ENCODE measurements at places on chromosomes 13 and 19.

- DNase-seq: no peak
These were observed 5.7 kb downstream of the JAK3 start for GRCh38 chr19:17841810-17842662.

DNA sequence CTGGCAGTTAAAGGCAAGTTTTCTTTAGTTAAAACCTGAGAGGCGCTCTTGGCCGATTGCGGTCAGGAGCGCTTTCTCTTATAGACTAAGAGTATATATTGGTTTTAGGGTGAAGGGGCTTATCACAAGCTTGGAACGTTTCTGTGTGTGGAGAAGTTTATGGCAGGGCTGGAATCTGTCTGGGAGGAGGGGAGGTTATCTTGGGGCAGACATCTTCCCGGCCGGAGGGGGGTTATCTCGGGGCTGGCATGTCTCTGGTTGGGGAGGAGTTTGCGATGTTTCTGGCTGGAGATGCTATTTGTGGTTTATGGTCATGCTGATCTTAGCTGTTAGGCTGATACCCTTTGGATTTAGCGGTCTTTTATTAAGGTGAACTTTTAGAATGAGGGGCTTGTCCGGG lies 18.3 kb downstream of the KDM4B start:
- no peak for DNase-seq

DNA sequence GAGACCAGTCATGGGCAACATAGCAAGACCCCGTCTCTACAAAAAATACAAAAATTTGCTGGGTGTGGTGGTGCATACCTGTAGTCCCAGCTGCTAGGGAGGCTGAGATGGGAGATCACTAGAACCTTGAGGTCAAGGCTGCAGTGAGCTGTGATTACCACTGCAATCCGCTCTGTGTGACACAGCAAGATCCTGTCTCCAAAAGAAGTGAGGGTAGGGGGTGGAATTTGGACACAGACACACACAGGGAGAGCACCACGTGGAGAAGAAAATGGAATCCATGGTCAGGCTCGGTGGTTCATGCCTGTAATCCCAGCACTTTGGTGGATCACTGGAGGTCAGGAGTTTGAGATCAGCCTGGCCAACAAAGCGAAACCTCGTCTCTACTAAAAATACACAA lies 8.7 kb downstream of the TNFSF9 start:
- no peak for DNase-seq

DNA sequence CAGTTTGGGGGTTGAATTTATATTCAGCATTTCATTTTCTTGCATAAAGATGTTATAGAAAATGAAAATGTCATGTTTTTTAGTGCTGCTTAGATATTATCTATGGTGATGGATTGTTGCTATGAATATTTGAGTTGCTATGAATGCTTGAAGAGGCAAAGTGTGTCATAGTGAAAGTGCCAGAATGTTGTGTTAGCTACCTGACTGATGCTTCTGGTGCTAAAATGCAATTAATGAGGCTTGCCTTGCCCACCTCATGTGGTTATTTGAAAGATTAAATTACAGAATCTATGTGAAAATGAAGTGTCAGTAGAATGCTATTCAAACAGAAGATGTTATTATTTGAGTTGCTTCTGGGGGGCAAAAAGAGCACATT lies 62.7 kb upstream of the MYCBP2 start:
- no peak for DNase-seq

DNA sequence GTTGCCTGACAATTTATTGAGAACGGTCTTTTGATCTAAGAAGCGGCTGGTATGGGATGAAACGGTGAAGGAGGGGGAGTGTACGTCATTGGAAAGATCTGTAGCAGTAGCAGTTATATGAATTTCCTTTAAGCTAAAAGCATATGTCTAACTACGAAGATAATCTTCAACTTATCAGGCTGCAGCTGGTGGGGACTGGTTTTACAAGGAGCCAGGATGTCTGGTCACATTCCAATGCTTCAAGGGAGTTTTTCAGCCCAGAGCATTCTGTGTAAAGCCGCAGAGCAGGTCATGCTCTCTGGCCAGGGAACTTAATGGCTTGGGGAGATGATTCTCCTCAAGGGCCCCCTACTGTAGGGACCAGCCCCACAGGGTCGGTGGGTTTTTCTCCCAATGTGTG lies 29.2 kb downstream of the CLEC4M start:
- DNase-seq: no peak

DNA sequence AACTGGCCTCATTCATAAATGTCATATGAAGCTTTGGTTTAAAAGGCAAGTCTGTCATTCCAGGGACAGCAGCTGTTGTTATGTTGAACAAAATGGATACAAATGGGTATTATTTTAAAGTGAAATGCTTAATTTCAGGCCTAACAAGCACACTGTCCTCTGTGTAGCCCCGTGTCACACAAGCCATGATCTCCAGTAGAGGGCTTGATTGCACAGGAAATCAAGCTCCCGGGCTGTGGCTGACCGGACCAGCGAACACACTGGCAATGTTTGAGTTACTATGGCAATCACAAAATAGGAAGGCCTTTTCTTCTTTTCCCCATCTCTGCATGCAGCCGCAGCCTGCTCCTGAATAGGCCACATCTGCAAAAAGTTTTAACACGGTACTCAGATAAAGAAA lies 64.0 kb upstream of the GSX1 start:
- no peak for DNase-seq

- DNase-seq: no peak
These were observed 16.3 kb downstream of the PAK4 start for GRCh38 chr19:39141929-39142328.

DNA sequence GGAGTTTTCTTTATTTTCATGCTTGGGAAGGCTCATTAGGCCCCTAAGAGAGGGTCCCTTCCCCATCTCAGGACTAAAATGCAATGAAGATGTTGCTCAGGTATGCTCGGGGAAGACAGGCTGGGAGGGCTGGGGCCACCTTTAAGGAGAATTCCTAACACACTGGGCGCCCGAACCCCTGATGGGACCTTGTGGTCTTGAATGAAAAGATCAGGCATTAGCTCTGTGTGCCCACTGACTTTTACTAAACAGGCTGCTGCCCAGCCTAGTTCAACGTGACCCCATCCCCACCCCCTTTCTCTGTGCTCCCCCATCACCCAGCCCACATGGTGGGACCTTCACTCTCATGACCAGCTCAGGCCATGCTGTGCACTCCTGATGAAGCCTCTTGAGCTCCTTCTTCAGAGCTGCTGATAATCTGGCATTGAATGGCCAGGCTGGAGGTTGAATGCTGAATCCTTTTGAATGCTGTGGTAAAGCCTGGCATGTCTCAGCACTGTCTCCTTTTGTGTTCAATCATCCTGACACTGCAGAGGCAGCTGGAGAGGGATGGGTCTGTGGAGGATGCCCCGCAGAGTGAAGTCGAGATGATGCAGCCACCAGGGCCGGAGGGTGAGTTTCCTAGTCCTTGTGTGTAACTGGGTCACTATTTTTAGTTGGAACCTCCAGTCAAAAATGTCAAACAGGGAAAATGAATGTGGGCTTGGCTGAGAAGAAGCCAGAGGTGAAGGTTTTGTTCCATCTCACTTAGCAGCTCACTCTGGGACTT lies 209.1 kb downstream of the UQCRFS1 start:
- DNase-seq: no peak

DNA sequence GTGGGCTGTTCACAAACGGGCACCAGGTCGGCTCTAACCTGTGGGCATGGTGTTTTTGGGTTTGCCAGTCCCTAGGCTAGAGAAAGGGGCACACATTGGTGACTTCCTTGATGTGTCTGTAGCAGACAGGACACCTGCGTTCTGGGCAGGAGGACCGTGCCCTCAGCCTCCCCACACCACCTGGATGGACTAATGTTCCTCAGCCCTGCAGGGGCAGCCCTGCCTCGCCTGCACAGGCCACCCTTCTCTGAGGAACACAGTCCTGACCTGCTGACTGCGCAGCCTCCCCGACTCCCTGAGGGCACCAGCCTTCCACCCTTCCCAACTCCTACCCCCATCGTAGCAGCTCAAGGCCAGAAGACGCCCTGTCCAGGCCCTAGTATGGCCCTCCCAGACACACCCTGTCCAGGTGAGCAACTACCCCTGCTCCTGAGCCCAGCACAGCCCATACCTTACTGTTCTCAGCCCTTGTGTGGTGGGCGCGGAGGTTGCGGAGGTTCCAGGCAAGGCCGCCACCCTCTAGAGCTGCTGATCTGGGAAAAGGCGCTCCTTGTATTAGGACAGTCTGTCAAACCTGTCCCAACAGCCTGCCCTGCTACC lies 55.7 kb downstream of the GGACT start:
- DNase-seq: no peak

GRCh38 chr19:38451036-38451435 lies 17.5 kb downstream of the RYR1 start:
- DNase-seq: no peak

DNA sequence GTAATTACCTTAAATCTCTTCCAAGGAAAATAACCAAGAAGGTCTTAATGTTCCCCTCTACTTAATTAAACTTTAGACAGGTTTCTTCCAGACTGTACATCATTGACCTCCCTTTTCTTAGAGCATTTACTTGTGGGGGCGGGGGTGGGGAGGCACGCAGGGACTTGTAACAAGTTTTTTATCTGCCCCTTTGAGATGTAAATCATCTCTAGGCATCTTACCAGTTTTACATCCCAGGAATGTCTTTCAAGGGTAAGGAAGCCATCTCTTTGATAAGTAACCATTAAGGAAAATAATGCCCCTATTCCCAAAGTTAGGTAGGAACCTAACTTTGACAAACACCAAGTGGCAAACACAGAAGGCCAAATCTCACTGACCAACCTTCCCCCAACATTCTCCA lies 528.6 kb downstream of the SUCLA2 start:
- DNase-seq: no peak

DNA sequence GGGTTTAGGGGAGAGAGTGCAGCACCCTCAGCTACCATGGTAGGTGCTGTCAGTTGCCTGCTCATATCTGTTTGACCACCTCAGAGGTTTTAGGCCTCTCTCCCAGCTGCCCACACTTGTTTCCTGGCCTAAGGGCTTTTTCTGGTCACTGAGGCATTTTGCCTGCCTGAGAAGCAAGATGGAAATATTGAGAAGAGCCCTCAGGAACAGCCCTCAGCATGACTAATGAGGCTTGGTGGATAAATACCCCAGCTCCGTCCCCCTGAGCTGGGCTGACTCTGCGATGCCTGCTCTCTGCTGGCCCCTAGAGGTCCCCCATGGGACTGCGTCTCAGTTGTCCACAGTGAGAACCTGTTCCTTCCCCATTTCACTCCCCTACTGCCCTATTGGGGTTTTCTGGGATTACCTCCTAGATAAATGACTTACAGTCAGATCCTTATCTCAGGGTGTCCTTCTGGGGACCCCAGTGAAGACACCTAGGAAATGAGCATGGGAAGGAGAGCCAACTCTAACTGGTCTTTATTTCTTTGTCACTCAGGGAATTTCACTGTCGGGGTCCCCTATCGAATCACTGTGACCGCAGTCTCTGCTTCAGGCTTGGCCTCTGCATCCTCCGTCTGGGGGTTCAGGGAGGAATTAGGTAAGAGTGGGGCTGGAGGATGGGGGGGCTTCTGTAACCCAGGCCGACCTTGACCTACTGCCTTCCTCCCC lies 13.3 kb downstream of the PALM3 start:
- DNase-seq: no peak

DNA sequence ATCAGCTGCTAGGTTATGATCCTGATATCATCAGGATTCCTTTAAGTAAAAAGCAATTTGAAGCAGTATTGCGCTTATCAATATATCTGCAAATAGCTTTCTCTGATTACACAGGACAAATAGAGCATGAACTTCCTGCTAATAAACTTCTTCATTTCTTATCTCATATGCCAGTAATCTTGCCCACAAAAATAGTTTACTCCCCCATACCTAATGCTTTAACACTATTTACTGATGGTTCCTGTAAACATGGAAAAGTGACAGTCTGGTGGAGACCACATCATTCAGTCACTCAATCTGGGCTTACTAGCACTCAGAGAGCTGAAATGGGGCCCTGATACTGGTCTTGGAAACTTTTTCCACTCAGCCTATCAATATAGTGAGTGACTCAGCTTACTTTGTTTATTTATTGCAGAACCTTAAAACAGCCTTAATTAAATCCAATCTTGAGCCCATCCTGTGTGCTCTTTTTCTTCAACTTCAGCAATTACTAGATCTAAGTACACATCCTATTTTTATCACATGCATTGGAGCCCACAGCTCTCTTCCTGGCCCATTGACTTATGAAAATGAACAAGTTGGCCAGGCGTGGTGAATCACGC lies 1464.3 kb downstream of the UQCRFS1 start:
- DNase-seq: peak; percentile 41

GRCh38 chr13:104810242-104810641 lies 1725.2 kb downstream of the EFNB2 start:
- no peak for DNase-seq

DNA sequence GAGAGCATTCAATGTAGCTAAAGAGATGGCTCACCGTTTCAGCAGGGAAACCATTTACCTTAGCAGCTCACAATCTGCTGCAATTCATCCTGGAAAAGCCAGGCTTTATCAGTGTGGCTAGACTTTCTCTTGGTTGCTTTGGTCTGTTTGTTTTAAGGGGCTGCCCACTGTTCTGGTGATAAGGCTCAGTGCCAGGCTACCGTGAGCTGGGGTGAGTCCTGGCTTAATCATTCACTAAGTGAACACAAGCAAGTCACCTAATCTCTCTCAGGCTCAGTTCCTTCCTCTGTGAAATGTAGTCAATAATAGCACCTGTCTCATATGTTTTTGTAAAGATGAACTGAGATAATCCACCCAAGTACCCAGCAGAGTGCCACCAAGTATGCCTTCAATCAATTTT lies 229.0 kb downstream of the TEX29 start:
- DNase-seq: no peak

DNA sequence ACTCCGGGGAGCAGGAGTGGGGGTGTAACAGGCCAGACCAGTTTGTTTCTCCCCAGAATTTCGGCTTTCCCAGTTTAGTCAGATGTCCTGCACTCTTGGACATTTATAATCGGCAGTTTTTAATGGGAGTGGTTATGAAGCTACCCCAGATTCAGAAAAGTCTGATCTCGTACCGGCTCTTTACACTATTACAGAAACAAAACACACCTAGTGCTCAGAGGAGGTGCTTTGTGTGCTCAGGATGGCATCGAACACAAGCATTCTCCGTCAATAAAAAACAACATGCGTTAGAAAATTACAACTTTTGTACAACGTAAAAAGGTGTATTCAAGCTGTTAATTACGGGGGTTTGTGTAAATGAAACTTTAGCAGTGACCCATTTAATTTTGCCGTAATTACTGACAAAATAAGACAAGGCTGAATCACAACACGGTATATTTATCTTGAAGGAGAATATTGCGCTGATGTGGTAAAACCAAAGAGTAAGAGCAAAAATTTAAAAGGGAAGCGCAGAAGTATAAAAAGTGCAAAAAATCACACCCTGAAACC lies 6.6 kb upstream of the SOX1 start:
- DNase-seq: no peak

DNA sequence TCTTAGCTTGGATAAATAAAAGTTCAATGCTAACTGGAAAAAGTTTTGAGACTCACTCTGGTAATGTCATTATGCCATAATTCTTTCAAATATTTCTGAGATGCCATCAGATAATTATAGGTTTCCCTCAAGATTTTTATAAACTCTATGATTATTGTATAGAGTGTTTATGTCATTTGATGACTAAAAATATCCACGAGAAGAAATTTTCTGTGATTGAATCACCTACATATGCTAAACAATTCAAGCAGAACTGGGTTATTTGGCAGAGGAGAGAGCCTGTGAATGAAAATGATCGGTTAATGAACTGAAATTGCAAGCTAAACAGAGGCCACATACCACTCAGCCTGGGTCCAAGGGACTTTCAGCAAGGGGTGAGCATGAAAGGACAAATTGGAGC lies 92.6 kb upstream of the TSC22D1 start:
- DNase-seq: no peak

GRCh38 chr13:109684824-109685202 lies 101.6 kb downstream of the IRS2 start:
- peak; percentile 58 for DNase-seq

GRCh38 chr13:109436055-109436622 lies 350.2 kb downstream of the IRS2 start:
- no peak for DNase-seq

- peak; percentile 30 for DNase-seq
These were observed 15.2 kb upstream of the EHD2 start for GRCh38 chr19:47697863-47698609.
